ENCODE measurements at places on chromosomes 12 and 14.

GRCh38 chr12:91922674-91923073 lies 223.0 kb downstream of the BTG1 start:
- no peak for DNase-seq

DNA sequence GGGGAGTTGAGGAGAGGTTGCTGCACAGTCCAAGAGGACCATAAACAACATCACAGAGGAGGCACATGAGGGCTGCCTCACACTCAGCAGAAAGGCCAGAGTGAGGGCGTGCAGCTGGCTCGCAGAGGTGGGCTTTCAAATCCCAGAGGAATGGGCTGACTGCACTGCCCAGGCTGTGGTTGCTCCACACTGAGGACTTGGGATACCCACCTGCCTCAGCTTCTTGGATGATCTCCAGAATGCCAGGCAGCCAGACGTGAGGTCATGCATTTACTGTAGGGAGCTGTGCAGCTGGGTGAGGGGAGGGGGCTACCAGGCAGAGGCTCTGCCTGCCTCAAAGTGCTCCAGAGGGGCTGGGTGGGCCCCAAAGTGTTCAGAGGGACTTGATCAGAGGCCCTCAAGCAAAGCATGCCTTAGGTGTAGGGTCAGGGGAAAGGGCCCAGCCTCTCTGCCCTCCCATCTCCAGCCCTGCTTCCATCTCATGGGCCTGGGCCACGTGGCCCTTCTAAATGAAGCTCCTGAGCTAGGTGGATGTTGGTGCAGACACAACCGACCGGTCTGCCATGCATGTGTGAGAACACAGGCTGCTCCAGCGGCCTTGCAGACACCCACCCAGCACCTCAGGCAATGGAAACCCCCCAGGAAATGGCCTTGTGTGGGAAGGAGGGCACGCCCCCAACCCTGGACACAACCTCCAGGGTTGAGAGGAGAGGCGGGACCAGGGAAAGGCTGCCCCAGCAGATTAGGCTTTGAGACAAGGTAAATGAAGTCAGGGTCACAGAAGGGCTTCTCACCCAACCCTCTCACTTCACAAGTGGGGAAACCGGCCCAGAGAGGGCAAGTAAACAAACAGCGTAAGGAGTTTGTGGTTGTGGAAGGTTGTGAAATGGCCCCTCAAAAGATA lies 90.8 kb downstream of the NTF3 start:
- DNase-seq, result no peak

DNA sequence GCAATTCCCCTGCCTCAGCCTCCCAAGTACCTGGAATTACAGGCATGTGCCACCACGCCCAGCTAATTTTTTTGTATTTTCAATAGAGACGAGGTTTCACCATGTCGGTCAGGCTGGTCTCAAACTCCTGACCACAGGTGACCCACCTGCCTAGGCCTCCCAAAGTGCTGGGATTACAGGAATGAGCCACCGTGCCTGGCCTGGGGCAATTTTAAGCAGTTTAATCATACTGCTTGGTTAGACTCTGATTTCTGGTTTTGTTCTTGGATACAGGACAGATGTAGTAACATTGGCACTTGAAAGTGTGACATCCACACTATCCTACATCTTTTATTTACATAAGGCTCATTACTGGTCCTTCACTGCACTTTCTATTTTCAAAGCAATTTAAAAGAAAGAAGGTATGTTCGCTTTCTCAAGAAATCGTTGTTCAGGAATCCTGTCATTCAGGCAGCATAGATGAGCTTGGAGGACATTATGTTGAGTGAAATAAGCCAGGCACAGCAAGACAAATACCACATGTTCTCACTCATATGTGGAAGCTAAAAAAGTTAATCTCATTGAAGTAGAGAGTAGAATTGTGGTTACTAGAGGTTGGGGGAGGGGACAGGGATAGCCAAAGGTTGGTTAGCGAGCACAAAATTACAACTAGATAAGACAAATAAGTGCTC lies 4.0 kb upstream of the NUAK1 start:
- DNase-seq, result no peak

GRCh38 chr14:91281346-91281745 lies 36.8 kb upstream of the GPR68 start:
- no peak for DNase-seq

GRCh38 chr14:22541721-22542120 lies 47.3 kb downstream of the DAD1 start:
- no peak for DNase-seq

GRCh38 chr12:32504591-32504990 lies 105.2 kb downstream of the FGD4 start:
- no peak for DNase-seq

- DNase-seq, result no peak
These were observed 217.8 kb downstream of the KIF26A start for GRCh38 chr14:104356020-104356737.

DNA sequence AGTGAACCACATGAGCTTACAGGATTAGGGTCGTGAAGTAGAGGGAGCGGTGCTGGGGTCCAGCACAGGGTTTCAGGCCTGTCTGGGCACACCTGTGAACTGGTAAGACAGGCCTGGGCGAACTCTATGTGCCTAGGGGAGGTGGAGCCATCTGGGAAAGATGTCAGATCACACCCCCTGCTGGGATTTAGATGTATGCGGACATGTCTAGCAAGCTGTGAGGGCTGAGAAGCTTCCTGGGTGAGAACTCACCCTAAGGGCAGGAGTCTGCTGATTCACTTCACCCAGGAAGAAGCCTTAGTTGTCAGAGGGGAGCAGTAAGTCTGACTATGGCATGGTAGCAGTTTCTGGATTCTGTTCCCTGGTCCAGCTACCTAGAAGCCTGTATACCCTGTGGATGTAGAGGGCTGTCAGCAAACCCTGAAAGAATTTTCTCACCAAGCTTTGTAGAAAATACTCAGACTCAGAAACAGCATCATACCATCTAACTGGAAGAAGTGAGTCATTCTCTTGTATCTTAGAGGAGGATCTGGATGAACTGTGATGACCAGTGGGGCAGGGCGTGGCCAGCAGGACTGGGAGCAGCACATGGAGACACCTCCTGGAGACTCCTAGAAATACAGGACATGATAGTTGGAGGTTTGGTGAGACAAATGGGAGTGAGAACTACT lies 11.2 kb upstream of the PYGL start:
- peak; percentile 18 for DNase-seq

- DNase-seq, result peak; percentile 43
These were observed 5.8 kb downstream of the WSB2 start for GRCh38 chr12:118055144-118055557.

GRCh38 chr14:85195872-85196477 lies 334.0 kb upstream of the FLRT2 start:
- DNase-seq, result no peak

GRCh38 chr14:36524220-36524837 lies 4.3 kb upstream of the NKX2-1 start:
- peak; percentile 39 for DNase-seq

DNA sequence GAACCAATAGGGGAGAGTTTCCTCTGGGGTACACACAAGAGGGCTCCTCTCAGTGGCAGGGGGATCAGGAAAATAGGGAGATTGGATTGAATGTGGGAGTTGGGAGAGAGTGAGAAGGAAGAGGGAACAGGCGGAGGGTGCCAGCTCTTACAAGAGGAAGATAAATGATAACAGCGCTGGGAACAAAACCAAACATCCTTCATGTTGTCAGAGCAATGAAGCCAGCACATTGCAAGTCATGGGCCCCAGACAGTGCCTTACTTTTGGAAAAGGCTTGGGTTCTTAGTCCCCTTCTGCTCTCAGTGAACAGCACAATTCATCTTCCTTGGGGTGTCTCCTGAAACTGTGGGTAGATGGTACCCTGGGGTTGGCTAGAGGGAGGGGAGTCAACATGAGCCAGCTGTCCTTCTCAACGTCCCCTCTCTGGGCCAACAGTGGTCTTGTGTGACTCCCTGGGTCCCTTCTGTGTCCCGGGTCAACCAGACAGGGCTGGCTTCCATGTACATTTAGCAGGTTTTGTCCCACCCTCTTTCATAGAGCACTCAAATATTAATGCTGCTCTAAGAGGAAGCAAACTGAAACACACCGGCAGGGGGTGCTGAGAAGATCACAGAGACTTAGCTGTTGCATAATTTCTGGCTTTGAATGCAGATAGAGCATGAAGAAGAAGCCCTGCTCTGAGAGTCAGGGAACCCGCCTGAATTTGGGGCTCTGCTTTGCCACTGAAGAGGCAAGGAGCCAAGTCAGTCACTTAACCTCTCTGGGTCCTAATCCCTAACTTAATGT lies 138.5 kb downstream of the ESRRB start:
- DNase-seq, result no peak

DNA sequence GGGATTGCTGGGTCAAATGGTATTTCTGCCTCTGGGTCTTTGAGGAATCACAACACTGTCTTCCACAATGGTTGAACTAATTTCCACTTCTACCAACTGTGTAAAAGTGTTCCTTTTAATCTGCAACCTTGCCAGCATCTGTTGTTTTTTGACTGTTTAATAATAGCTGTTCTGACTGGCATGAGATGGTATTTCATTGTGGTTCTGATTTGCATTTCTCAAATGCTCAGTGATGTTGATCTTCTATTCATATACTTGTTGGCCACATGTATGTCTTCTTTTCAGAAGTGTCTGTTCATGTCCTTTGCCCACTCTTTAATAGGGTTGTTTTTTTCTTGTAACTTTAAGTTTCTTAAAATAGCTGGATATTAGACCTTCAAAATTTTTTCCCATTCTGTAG lies 150.0 kb upstream of the FRMD6 start:
- DNase-seq, result no peak

DNA sequence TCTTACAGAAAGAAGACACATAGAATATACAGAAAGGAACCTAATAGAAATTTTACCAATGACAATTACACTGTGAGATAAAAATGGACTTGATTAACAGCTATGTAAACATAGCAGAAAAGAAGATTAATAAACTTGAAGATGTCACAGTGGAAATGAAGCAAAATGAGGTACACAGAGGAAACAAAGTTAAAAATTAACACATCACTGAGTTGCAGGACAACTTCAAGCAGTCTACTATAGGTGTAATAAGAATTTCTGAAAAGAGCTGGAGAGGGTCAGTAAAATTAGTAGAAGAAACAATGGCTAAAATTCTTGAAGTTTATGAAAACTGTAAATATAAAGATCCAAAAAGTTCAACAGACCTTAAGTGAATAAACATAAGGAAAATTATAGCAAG lies 738.7 kb downstream of the C12orf50 start:
- no peak for DNase-seq

GRCh38 chr12:15230137-15230536 lies 8.9 kb upstream of the RERG start:
- DNase-seq, result no peak

DNA sequence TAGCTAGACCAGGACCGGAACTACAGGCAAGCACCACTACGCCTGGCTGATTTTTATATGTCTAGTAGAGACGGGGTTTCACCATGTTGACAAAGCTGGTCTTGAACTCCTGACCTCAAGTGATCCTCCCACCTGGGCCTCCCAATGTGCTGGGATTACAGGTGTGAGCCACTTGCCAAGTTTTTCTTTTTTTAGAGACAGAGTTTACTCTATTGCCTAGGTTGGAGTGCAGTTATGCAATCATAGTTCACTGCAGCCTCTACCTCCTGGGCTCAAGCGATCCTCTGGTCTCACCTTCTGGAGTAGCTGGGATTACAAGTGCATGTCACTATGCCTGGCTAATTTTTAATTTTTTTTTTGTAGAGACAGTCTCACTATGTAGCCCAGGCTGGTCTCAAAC lies 201.5 kb upstream of the TBX3 start:
- no peak for DNase-seq

DNA sequence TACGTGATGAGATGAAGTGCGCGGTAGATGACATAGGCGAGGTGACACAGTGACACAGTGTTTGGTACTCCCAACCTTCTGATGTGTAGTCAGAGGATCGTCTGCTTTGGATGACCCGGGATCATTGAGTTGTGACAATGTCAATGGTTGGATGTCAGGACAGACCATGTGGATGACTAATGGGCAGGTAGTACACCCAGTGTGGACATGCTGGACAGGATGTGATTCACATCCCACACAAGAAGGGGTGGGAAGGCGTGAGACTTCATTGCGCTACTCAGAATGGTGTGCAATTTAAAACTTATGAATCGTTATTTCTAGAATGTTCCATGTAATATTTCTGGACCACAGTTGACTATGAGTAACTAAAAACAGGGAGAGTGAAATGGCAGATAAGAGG lies 23.8 kb downstream of the MAP3K9 start:
- DNase-seq, result no peak

GRCh38 chr12:41795910-41796309 lies 348.8 kb downstream of the GXYLT1 start:
- DNase-seq, result peak; percentile 17

- DNase-seq, result no peak
These were observed 984.0 kb downstream of the GALC start for GRCh38 chr14:87008965-87009364.

DNA sequence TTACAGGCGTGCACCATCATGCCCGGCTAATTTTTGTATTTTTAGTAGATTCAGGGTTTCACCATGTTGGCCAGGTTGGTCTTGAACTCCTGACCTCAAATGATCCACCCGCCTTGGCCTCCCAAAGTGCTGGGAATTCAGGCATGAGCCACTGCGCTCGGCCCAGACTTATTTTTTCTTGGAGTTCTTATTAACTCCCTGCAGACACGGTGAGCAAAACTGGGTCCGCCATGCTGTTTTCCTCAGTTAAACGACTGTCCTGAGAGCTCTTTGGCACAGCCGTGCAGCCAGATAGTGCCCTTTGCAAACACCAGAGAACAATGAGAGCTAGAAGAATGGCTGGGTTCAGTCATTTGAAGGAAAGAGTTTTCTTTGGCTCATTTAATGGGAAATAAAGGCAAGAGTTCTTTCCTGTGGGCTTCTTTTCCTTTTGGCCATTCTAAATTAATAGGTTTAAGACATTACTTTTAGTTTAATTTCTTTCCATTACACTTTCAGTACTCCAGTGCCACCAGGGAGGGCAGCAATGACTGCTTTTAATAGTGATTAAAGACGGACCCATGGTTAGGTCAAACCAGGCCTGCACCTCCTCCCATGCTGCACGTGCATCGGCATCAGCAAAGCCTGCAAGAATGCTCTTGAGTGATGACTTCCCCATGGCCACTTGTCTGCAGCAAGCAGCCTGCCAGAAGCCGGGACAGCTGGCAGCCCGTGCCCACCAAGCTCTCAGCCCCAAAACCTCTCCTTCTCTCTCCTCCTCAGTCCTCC lies 60.7 kb downstream of the VCPKMT start:
- no peak for DNase-seq

GRCh38 chr14:61520576-61520975 lies 174.7 kb upstream of the HIF1A start:
- no peak for DNase-seq

Measured in nephron progenitor cell (in vitro differentiated cells).